ENCODE measurements at places on chromosomes 2 and 18. TPM values are rescaled to one million over a fixed set of nuclear protein-coding genes. Genes with fewer than 3 reads are reported as not detected.

Gene TMEM198
- 1.1 TPM for total RNA-seq

Gene KIF1A
- total RNA-seq, result under 0.01 TPM

Gene PLA2R1
- 27.0 TPM for total RNA-seq

Gene FTCDNL1
- total RNA-seq, result 1.5 TPM

Gene CDH2
- 64.1 TPM for total RNA-seq

Gene C18orf63
- not detected for total RNA-seq

Gene MC5R
- not detected for total RNA-seq

Gene NEU4
- total RNA-seq, result not detected

Gene RAB6C
- total RNA-seq, result not detected

Gene SLC9A4
- total RNA-seq, result not detected

DNA sequence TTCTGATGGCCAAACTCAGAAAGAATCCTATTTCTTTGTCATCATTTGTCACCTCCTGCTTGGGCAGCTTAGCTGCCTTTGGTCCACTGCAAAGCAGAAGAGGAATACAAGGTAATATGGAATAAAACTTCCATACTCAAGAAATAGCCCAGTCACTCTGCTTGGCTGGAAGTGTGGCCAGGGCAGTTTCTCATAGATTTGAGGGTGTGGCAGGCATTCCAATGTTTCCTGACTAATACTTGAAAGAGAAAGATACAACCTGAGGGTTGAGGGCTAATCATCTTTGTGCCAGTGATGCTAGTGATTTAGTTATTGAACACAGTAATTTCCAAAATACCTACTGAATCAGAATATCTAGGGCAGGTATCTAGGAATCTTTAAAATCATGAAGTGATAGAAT lies 83.1 kb downstream of the FAM161A start:
- peak; percentile 78 for DNase-seq

GRCh38 chr2:130183512-130184373 lies 1.7 kb downstream of the MZT2B start:
- DNase-seq, result peak; percentile 47

GRCh38 chr2:127305990-127306585 lies 12.1 kb upstream of the ERCC3 start:
- DNase-seq, result peak; percentile 10

DNA sequence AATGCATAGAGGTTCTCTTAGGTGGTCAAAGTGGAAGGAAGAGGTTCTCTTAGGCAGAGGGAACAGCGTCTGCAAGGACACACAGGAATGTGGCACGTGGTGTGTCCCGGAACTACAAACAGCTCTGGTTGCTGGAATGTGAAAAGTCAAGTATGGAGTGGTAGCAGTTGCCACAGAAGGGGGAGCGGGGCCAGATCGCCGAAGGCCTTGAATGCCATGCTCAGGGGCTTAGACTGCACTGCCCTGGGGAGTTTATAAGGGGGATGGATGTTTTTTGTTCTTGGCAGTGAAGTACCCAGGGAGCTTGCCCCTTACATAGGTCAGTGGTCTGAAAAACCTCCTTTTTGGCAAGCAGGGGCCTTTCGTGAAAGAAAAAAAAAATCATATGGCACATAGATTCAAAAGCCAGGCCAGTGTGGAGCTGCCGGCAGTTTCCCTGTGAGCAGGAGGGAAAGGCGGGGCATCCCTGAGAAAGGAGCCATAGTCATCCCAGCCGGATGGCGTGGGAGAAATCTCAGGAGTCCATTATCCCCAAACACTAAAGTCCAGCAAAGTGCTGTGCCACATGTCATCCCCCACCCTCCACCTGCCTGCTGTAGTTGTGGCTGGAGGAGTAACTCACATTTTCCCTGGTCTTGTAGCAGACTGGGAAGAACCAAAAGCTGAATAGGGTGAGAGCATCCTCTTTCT lies 45.4 kb downstream of the GORASP2 start:
- DNase-seq, result peak; percentile 20

- DNase-seq, result no peak
Measured at GRCh38 chr2:106137731-106138521, 56.2 kb downstream of the UXS1 start.

DNA sequence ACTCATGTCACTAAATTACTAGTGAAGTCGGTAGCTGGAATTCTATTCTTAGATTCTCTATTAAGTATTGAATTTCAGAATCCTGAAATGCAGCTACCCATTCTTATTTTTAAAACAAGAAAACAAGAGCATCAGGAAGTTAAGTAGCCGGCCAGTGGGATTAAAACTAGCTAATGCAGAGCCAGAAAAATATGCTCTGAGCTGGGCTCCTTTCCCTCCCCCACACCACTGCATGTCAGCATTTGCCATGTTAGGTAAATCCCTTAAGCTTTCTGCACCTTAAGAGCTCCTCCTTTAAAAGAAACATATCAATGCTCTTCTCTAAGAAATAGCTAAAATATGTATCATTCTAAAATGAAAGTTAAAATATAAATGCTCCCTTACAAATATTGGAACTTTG lies 72.2 kb upstream of the MFF start:
- no peak for DNase-seq

DNA sequence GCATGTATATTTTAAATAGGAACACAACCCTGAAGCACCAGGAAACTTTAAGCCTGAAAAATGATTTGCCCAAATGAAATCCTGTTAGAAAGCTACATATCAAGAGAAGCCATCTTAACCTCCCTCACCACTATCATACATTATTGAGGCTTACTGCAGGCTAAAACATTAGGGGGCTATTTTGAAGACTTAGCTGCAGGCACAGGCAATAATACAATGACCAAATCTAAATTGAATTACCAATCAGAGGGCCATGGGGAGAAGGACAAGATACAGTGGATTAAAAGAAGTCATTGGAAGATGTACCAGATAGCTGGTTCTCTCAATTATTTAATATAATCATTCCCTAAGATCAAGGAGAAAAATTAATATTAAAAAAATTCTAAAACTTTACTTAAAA lies 73.7 kb downstream of the THADA start:
- no peak for DNase-seq

DNA sequence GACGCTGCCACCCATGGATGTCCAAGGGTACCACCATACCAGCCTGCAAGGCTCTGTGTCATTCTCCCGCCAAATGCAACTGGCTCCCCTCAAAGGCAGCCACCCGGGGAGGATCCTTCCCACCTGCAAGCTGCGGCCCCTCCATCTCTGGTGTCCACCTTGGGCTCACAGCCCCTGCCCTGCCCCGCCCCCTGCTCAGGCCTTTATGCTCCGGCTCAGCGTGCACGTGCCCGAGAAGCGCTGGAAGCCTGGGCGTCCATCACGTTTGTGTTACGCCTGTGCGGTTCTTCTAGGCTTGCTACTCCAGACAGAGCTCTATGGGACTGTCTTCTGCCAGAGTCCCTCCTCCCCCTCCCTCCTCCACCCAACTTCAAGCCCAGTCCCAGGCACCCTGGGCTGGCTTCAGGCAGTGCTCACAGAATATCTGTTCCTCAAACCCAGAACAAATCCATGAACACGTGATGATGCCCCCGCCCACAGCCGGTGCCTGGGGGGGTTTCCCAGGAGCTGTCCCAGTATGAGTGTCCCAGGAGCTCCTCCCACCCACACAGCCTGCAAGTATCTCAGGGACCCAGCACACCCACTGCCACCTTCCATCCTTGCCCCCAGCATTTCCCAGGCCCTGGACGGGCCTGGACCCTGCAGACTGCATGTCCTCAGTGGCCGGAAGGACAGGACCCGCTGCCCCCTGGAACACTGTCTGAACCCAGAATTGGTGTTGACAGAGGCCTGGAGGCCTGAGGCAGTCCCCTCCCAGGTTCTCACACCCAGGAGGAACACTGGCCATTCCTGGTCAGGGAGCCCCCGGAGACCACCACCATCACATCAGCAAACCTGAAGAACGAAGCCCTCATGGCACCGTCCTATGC lies 30.3 kb downstream of the KIF1A start:
- DNase-seq, result no peak

Measured in fibroblast of the aortic adventitia (primary cell).